ENCODE measurements at places on chromosomes 4 and X.

- peak; percentile 16 for DNase-seq
Measured at GRCh38 chr4:147984065-147984777, 252.3 kb downstream of the ARHGAP10 start.

DNA sequence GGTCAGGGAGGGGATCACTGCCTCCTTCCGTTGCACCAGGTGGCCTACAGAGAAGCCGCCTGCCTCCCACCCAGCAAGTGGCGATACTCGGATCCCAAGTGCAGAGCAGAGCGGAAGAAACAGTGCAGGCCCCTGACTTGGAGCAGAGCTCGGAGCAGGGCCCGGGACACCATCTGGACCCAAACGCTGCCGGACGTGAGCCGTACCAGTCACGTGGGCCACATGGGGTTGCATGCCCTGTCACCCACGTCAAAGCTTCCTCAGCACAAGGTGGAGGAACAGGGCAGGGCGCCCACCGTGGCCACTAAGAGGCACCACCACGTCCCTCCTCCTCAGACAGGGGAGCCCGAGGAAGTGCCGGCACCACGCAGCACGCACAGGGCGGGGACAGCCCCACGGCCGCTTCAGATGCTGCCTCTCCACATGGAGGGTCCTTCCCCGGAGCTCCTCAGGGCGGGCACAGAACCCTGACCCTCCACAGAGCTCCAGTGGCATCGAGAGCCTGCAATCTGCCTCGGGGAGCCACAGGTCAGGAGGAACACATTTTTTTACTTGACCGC, 18.7 kb downstream of the ZFYVE28 start:
- DNase-seq, result no peak

DNA sequence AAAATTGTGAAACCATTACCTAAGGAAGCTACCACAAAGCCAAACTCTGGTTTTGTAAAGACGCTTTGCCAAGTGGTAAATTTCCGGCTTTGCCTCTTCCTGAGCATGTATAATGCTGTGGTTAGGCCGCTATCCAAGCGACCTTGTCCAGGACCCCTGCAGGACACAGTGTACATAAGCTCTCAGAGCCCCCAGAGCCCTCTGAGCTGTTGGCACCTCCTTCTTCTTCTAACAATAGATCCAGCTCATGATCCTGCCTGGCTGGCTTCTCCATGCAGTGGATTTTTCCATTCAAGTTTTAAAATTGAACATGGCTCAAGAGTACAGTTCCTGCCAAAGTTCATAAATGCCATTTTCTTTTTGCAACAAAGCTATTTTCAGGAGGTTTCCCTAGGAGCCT, 326.7 kb downstream of the MAPK10 start:
- peak; percentile 13 for DNase-seq

- no peak for DNase-seq
Measured at GRCh38 chrX:153768311-153769157, 4.5 kb downstream of the PLXNB3 start.

GRCh38 chrX:111823703-111824102, 52.3 kb upstream of the TRPC5OS start:
- no peak for DNase-seq

GRCh38 chr4:336893-337142, 796 bp upstream of the ZNF141 start:
- DNase-seq, result no peak

GRCh38 chr4:42711496-42711895, 54.6 kb upstream of the ATP8A1 start:
- no peak for DNase-seq

GRCh38 chr4:97215409-97215941, 927.8 kb downstream of the STPG2 start:
- no peak for DNase-seq

- DNase-seq, result no peak
Measured at GRCh38 chr4:101515099-101515498, 167.8 kb upstream of the PPP3CA start.

DNA sequence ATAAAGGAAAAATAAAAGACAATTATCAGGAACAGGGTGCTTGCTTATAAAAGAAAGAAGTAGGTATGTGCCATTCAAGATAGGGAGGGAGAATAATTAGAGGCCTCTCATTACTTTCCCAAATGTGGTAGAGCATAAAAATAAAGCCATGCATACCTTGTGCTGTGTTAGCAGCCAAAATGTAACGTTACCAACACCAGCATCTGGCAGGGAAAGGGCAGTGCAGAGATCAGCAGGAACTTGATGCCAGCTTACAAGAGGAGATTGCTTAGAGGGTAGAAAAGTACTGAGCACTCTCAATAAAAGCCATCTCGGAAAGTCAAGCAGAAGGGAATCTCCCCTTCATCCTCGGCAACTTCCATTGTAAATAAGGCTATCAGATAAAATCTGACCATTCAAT, 195.6 kb downstream of the RASL11B start:
- no peak for DNase-seq

DNA sequence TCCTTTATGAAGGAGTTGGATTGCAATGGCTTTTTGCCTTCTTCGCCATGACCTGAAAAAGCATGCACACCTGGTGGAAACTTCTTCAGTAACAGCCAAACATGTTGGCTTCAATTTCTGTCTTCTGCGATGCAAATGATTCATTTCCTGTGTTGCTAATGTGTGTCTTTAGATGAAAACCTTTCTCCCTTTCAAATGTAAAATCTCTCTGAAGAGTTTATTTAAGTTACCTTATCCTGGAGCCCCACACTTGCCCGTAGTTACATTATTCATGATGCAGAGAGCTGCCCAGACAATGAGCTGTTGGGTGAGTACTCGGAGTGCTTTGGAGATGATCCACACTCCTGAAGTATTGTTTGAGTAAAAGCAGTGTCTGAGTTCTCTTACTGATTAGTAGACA, 1100.9 kb downstream of the RPA4 start:
- DNase-seq, result no peak
